ENCODE measurements at places on chromosomes 5 and 9. TPM values are rescaled to one million over a fixed set of nuclear protein-coding genes. Genes with fewer than 3 reads are reported as not detected.

The CFAP77 gene
- 0.12 TPM for total RNA-seq

The SLC25A2 gene
- total RNA-seq, result not detected

The FAM81B gene
- not detected for total RNA-seq

The C9orf50 gene
- not detected for total RNA-seq

The INIP gene
- 17.2 TPM for total RNA-seq

The SLC34A3 gene
- 0.07 TPM for total RNA-seq

The NOP16 gene
- 122 TPM for total RNA-seq

The GDA gene
- 1.2 TPM for total RNA-seq

The GLRA1 gene
- not detected for total RNA-seq

The C9orf40 gene
- total RNA-seq, result 10.9 TPM

The C1QTNF2 gene
- total RNA-seq, result 0.10 TPM

The PCA3 gene
- not detected for total RNA-seq

Data from A549 treated with Hydrocortisone at 1 μM for 4 hours (cell line).